ENCODE measurements at places on chromosomes 2 and 18.

GRCh38 chr2:75108937-75109482 lies 90.3 kb downstream of the TACR1 start:
- DNase-seq, result no peak

- DNase-seq, result no peak
Observed at GRCh38 chr2:165587335-165587938, 117.9 kb downstream of the CSRNP3 start.

- no peak for DNase-seq
Observed at GRCh38 chr2:15337996-15338666, 223.0 kb downstream of the NBAS start.

GRCh38 chr2:23409248-23409647 lies 24.3 kb downstream of the KLHL29 start:
- no peak for DNase-seq

DNA sequence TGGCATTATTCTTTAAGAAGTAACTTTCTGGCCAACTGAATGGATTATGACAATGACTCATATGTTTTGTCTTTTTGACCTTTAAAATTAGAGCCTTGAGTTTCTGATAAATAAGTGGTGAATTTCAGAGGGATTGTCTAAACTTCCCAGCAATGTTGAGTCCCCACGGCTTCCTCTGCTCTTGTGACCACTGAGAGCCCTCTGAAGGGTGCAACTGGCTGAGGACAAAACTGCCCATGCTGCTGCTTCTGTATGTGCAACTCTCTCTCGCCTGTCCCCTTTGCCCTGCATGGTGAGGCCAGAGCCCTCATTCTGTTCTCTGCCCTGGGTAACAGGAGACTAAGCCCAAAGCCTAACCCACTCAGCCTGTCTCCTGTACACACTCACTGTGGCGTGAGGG lies 52.7 kb upstream of the SLC14A1 start:
- DNase-seq, result no peak
